ENCODE measurements at places on chromosomes 12 and 14. TPM values are rescaled to one million over a fixed set of nuclear protein-coding genes. Genes with fewer than 3 reads are reported as not detected.

DNA sequence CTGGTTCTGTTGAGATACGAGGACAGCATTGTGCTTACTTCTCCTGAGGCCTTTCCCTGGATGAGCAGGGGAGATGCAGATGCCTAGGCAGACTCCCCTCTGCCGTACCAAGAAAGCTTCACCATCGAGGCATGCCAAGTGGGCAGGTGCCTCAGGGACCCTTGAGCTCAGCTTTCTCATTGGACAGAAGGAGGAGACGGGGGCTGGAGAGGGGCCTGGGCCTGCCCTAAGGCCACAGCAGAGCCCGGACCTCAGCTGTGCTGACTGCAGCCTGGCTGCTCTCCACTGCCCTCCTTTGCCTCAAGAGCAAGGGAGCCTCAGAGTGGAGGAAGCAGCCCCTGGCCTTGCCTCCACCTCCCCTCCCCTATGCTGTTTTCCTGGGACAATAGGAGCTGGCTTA, 23.4 kb downstream of the SERPINA1 start:
- no peak overlapping the region for H3K4me3 ChIP-seq
- H3K36me3 ChIP-seq: no peaks in the 10 kb centered on the region
- no peak overlapping the region for H3K27ac ChIP-seq
- no peak for DNase-seq

DNA sequence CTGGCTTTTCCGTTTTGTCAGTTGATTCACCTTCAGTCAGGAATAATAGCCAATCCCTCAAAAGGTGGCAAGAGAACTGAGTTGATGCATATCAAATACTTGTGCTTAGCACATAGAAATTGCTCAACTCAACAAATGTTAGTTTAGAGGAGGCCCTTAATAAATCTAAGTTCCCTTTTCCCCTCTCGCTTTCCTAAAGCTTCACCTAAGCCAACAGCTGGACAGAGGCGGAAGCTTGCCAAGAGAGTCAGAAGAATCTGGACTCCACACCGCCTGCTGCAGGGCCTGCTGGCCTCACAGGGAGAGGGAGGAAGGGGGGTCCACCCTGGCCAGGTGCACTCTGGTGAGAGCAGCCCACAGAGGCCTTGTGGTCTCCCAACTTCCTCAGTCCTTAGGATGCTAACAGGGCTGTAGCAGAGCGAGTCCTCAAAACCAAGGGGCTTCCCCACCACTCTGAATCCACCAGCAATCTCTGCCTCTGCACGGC, 213.1 kb downstream of the CHST11 start:
- H3K27ac ChIP-seq: peak overlapping the region; percentile 69
- H3K4me3 ChIP-seq: no peak overlapping the region
- H3K36me3 ChIP-seq: no peaks in the 10 kb centered on the region
- H3K27me3 ChIP-seq: no peaks in the 10 kb centered on the region
- peak; percentile 84 for DNase-seq

The TSHR gene
- not detected for total RNA-seq

GRCh38 chr14:60975551-60975950, 5.3 kb downstream of the TRMT5 start:
- no peak overlapping the region for H3K27ac ChIP-seq
- no peak for DNase-seq
- H3K4me3 ChIP-seq: no peak overlapping the region
- no peaks in the 10 kb centered on the region for H3K27me3 ChIP-seq

GRCh38 chr12:33253178-33253577, 186.4 kb downstream of the SYT10 start:
- H3K4me1 ChIP-seq: no peaks in the 10 kb centered on the region
- no peak overlapping the region for H3K27ac ChIP-seq
- no peak for DNase-seq
- H3K4me3 ChIP-seq: no peak overlapping the region

Measured in uterus (tissue), 4 donors.